ENCODE measurements at places on chromosomes 12 and 14.

GRCh38 chr14:101711041-101711856 is 50.3 kb upstream of the PPP2R5C start:
- DNase-seq, result peak; percentile 61

GRCh38 chr14:99357916-99358390 is 86.0 kb upstream of the BCL11B start:
- no peak for DNase-seq

- no peak for DNase-seq
These were observed 41.4 kb downstream of the FUT8 start for GRCh38 chr14:65453807-65454480.

DNA sequence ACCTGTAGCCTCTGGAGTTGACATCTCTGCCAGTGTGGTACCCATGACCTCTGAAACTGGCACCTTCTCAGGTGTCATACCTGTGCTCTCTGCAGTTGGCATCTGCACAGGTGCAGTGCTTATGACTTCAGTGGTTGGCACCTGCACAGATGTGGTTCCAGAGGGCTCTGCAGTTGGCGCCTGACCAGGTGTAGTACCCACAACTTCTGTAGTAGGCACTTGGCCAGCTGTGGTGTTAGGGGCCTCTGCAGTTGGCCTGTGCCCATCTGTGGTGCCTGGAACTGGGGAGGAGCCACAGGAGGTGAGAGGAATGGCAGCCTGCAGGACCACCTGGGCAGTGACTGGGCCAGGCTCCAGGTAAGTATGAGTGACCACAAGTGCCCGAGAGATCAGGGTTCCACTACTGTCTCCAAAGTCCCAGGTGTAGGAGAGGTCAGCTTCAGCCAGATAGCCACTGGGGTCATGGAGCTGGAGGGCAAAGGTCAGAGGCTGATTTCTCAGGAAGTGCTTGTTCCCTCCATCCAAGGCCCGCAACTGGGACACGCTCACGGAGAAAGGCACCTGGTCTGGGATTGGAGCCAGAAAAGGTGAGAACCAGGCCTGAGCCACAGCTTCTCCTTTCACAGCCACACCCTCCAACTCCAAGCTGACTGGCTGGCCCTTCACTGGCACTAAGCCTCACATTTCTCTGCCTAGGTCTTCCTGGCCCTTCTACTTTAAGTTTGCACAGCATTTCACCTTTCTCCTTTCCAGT is 8.6 kb downstream of the PMEL start:
- DNase-seq, result no peak

DNA sequence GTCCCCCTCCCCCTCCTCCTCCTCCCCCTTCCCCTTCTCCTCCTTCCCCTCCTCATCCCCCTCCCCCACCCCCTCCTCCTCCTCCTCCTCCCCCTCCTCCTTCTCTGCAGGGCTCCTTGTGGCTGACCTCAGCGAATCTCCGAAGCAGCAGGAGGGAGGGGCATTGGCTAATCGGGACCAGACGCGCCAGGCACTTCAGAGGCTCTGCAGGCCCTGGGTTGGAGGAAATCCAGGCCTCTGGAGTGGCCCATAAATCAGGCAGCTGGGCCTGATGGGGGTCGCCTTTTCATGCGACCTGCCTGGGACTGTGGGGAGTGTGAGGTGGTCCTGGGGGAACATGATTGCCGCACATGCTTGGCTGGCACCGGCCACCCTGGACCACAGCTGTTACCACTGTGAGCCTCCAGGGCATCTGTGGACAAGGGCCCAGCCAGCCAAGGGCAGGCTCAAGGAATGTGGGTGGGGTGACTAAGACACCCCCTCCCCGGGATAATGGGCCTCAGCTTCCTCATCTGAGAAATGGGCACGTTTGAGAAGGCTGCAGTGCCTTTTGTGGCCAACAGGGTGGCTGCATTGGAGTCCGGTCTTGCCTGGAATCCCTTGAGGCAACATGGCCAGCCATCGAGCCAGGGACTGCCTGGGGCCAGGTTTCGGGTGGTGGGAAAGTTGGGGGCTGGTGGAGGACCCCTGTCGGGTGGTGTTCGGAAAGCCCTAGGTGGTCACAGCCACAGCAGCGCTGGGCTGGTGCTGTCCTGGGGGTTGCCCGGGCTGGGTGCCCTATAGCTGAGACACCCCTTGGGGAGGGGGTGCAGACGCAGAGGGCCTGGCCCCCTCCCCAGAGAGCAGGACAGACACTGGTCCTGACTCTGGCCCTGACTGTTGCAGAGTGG is 12.0 kb downstream of the KIF26A start:
- DNase-seq, result peak; percentile 94
